IPS-NIHi11 (cell line): ENCODE measurements at places on chromosomes 5 and 9.
A peak's percentile ranks its signal among the peaks of the same experiment; 100 is the strongest.

- no peak for DNase-seq
These were observed 106.8 kb downstream of the MAPKAP1 start for GRCh38 chr9:125600194-125600593.

GRCh38 chr9:95580812-95581761 is 64.3 kb upstream of the PTCH1 start:
- DNase-seq: no peak

GRCh38 chr9:122841501-122841900 is 13.1 kb upstream of the PDCL start:
- no peak for DNase-seq

- no peak for DNase-seq
These were observed 3.0 kb downstream of the F2R start for GRCh38 chr5:76718880-76719279.

DNA sequence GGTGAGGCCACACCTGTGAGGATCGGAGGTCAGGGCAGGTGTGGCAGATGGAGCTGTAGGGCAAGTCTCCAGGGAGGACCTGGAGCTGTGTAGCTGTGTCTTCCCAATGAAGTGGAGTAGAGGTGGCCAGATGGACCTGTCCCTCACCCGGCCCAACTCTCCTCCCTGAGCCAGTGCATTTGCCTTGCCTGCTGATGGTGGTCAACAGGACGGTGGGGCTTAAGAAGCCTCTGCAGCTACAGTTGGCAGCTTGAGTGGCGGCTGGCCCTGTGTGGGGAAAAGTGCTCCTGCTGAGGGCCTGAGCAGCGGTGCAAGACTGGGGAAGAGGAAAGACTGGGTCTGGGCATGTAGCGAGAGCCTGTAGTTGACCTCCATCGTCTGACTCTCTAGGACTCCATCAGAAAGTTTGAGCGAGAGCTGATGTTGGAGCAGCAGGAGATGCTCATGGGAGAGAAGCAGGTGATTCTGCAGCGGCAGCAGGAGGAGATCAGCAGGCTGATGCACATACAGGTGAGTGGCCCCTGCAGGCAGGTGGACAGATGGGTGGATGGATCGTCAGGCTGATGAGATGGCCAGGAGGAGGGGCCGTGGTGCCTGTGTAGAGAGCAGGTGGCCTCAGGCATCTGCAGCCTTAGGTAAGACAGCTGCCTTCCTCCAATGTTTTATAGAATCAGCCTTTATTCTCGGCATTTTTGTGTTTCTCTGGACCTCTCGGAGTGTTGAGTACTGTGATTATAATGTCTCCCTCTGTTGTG is 24.9 kb downstream of the PITX1 start:
- DNase-seq: peak; percentile 14

DNA sequence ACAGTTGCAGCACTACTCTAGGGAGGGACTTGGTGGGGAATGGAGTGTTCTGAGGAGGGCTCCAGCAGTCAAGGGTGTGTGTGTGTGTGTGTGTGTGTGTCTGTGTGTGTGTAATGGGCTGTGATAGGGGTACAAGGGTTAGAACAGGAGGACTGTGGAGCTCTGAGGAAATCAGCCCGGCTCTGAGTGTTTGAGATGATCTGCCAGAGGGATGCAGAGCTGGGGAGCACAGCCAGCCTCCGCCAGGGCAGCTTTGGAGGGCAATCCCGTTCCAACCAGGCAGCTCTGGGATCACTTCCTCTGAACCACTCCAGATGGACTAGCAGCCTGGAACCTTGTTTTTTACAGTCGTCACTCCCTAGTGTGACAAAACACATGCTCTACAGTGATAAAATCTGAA is 3.0 kb upstream of the SLC6A7 start:
- DNase-seq: no peak

DNA sequence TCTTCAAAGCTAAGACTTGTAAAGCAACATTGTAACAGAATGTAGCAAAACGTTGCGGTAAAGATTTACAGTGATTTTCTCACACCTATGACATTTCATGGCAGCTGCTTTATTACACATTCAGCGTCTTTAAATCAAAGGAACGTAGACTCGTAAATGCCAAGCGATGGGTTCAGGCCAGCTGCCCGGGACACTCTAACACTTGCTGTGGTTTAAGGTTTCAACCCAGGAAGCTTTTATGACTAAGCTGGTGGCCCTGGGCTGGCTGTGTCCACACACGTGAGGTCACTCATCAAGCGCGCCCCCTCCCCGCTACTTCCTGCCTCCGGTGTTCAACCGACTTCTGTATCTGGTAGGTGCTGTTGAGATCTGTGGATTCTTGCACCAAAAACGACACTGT is 2.5 kb downstream of the SLC6A18 start:
- peak; percentile 55 for DNase-seq

GRCh38 chr9:120755810-120756434 is 37.3 kb downstream of the FBXW2 start:
- peak; percentile 73 for DNase-seq

DNA sequence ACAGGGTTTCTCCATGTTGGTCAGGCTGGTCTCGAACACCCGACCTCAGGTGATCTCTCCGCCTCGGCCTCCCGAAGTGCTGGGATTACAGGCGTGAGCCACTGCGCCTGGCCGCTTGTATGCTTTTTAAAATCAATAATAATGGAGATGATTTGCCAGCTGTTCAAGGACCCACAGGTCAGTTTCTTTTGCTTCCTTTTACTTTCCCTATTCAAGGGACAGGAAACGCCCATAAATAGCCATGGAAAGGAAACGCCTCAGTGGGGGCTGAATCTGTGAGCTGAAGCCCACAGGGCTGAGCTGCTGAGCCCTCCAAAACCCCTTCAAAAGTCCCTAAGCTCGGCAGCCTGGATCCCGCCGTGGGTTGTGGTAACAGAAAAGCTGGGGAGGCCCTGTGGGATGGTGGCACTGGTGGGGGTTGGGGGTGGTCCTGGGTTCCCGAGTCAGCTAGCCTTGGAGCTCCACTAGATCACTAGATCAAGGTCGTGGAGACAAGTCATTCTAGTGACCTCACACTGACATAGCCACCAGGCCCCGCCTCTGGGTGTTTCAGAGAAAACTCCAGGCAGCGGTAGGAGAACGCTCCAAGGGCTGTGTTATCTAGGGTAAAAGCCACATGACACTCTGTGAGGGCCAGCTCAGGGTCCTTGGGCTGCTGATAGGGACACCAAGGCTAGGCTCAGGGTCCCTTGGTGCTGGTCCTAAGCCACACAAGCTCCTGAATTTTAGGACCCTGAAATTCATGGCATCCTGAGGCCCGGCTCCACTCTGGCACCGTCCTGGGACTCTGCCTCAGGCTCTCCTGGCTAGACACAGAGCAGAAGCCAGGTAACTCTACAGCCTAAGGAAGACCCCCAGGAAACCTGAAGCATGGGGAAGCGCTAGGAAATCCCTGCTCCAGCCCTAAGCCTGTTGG is 18.0 kb upstream of the DUSP1 start:
- DNase-seq: no peak

DNA sequence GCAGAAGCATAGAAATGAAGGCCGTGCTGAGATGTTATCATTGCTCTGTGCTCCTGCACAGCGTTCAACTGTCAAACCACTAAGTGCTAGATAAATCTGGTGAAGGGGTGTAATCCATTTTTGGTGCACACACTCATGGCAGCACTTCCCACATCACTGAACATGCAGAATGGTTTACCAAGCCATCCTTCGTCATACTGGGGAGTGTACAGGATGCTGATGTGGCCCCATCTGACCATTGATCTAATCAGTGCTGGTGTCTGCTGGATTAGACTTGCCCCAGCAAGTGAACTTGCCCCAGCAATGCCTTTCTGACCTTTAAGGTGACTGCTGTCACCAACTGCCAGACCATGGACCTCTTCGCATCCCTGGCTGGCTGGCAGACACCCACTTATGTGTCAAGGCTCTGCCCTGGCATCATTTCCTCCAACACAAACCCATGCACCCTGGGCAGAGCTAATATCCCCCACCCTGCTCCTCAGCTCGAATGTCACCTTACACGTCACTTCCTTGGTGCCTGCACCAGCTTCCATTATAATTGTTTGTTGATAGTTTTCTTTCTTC is 4.2 kb upstream of the SEMA4D start:
- no peak for DNase-seq

DNA sequence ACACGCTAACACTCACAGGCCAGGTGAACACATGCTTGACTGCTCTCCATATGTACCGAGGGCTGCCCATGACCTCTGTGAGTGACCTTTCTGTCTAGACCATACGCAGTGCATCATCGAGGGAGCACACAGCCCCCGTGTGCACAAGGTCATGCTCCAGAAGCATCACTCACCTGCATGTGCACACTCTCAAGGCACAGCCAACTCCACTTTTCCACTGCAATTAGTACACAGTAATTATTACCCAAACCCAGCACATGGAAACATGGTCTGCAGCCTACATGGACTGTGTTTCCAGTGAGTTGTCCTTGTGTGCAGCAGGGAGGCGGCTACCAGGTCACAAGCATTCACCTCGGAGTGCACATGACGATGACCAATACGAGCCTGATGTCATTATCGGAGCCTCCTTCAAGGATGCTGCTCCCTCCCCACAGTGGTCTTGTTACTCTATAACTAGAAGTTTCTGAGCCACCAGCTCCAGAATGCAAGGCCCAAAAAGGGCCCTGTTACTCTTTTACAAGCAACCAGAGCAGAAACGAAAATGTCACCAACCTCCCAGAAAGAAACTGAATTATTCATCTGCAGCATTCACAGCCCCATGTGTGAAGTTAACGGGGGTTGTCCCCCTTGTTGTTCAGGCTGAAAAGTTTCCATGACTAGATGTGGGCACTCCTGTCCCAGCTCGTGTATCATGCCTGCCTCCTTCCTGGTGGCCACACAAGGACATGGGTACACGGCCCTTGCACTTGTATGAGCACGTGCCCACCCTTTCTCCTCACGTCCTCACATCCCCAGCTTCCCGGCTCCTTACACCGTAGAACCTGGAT is 31.2 kb downstream of the SEMA4D start:
- DNase-seq: no peak
